ENCODE measurements at places on chromosomes 7 and 10.
A peak's percentile ranks its signal among the peaks of the same experiment; 100 is the strongest.

- DNase-seq, result no peak
Observed at GRCh38 chr10:124342821-124343170, 75.9 kb downstream of the OAT start.

GRCh38 chr7:27088002-27088922 lies 7.5 kb downstream of the HOXA1 start:
- no peak for DNase-seq

- DNase-seq, result peak; percentile 74
Observed at GRCh38 chr7:114922026-114922651, at the start of gene MDFIC. MDFIC (plus strand) TSS chr7:114922094; CDS start chr7:114923034, 940 bp downstream.

DNA sequence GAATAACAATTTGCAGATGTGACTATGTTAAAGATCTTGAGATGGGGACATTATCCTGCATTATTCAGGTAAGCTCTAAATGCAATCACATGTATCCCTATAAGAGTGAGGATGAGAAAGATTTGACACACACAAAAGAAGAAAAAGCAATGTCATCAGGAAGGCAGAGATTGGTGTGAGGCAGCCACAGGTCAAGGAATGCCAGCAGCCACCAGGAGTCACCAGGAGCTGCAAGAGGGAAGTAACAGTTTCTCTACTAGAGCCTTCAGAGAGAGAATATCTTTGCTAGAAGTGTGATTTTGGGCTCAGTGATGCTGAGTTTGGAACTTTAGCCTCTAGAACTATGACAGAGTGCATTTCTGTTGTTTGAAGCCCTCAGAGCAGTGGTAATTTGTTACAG lies 700.3 kb upstream of the SEMA3D start:
- no peak for DNase-seq

- DNase-seq, result no peak
Observed at GRCh38 chr7:12305502-12305901, 94.4 kb downstream of the TMEM106B start.

- no peak for DNase-seq
Observed at GRCh38 chr10:71379118-71379766, 17.5 kb upstream of the CDH23 start.

DNA sequence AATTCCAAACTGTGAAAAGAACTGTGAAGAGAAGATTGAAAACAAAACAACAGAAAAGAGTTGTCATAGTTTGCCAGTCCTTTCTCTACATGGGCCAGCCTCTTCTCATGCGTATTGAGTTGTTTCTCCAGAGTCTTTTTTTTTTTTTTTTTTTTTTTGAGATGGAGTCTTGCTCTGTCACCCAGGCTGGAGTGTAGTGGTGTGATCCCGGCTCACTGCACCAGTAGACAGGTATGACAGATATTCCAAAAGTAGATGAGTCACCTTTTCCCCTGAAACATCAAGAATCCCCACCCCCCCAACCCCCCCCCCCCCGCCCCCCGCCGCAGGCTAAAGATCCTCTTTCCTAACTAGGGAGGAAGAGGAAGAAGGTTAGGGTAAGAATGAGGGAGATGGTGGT lies 15.6 kb upstream of the KMT2C start:
- DNase-seq, result no peak

DNA sequence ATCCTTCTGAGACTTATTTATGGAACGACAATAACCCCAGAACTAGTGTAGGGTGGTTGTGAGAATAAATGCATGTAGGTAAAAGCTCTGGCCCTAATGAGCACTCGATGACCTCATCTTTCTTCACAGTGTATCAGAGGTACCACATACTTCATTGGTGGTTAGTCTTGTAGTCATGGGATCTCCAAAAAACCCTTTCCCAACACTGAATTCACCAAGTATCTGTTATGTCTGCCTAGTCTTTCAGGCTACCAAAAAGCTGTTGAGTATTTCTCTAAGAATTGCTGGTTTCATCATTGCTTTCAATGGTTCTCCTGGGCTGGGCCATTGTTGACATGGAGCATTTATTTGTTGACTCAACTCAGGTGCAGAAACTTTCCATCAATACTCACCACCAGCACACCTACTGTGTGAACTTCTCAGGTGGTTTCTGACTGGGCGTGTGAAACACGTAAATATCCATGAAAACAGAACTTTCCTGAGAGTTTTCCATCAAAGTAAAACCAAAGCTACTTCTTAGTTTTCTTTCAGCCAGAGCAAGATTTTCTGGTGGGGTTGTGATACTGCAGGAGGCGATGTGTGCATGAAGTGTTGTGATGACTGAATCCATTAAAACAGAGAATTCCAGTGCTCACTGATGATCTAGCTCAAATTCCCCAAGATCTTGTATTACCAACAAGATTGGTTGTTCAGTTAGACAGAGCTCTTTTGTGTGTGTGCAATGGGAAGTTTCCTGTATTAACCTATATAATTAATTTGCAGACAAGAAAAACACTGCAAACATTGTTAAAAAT lies 51.4 kb upstream of the SLC35B4 start:
- DNase-seq, result no peak

GRCh38 chr7:30276203-30276900 lies 8.0 kb upstream of the ZNRF2 start:
- peak; percentile 32 for DNase-seq

- no peak for DNase-seq
Observed at GRCh38 chr7:128084896-128085608, 53.8 kb upstream of the LRRC4 start.

- no peak for DNase-seq
Observed at GRCh38 chr10:21100871-21101514, 203.9 kb upstream of the NEBL start.

GRCh38 chr10:26386781-26387180 lies 51.4 kb upstream of the APBB1IP start:
- no peak for DNase-seq

GRCh38 chr7:151380199-151381097 lies 29.4 kb downstream of the WDR86 start:
- no peak for DNase-seq

DNA sequence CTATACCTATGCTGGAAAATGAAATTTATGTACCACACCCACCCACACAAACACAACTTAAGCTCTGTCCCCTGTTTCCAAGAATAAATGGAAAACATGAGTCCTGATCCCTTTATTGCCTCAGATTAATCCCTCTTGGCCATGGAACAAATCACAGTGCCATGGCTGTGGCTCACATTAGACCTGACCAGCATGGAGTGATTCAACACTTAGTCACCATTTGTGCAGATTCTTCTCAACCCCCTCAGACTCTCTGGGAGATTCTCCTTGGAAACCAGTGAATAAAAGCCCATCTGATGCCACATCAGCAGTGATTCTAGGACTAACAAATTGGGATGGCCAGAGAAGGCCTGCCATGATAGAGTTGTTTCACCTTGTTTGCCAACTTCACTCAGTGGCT lies 204.4 kb upstream of the TMEM72 start:
- DNase-seq, result no peak

Measured in GM13977 (cell line).